D341Med (cell line): ENCODE measurements at places on chromosomes 4 and X.

GRCh38 chr4:187357045-187357643 lies 633.5 kb upstream of the FAT1 start:
- no peak for DNase-seq

- DNase-seq = no peak
Measured at GRCh38 chr4:142473960-142474338, 372.2 kb downstream of the INPP4B start.

GRCh38 chr4:110108422-110108821 lies 90.0 kb downstream of the ELOVL6 start:
- no peak for DNase-seq

- no peak for DNase-seq
Measured at GRCh38 chr4:4289055-4289454, 899 bp downstream of the LYAR start.

DNA sequence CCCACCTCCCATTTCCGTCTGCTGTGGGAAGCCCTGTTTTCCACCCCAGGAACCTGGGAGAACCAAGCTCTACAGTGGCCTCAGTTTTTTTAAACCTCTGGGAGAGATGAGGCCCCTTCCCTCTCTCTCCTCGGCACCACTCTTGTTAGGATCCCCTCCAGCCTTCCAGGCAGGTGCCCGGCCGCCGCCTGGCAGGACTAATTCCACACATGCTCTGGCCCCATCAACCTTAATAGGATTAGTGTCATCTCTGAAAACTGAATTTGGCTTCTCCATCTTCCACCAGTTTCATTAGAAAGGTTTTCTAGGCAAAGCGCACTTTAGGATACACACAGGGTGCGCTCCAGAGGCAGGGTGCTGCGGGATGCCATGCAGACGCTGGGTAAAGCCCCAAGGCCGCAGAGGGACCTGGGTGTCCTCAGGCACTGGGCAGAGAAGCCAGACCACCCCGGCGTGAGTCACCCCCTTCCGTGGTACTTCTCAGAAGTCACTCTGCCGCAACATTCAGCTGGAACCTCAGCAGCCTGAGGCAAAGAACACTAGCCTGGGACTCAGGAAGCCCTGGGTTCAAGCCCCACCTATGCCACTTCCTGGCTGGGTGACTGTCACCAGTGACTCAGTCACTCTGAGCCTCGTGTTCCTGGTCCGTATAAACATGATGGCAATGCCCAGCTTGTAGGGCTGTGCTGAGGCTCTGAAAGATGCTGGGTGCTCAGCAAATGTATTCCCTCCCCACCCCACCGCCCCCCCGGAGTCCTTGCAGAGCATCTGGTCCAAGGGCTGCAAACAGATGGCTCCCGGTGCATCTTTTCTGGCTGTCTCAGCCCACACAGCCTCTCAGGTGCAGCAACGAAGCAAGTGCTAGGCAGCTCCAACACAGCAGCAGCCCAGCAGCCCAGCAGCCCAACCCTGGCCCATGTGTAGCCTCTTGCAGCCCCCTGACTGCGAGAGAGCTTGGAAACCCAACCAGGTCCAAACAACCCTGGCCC lies 29.1 kb downstream of the PPP2R2C start:
- no peak for DNase-seq

DNA sequence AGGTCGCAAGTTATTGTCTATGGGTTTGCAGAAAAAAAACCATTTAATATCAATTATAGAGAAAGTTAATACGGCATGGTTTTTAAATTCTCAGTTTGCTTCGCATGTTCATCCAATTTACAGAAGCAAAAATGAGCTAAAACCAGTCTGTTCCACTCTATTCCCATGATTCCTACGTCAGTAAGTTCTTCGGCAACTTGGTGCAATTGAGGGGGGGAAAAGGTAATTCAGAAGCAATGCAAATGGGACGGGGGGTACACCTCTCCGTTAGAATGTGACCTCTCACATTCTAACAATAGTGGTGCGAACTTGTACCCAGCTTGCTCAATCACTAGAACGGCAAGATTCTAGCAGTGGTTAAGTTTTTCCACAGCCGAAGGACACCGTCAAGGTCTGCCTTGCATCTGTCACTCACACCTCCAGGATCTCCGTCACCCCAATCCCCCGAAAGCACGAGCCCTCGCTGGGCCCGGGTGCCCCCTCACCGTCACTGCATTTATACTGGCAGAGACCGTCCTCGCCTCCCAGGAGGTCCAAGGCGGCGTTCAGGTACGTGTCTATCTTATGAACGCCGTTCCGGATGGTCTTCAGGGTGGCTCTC lies 653 bp downstream of the PLA2G12A start:
- no peak for DNase-seq

DNA sequence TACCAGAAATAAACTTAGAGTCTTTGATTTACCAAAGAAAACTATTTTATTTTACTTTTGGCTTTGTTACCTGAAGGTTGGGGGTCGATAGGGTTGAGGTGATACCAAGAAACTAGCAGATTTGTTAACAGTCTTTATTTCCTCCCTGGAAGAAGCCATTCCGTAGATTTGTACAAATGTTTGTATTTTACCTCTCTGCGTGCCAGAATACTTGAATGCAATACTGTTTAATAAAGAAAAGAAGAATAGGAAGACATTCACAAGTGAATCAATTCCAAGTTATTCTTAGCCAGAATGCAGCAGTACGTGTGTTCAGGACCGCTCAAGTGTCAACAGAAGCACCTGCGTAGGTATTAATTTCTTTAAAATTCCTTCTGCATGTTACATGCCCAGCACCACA lies 260.3 kb upstream of the TENM3 start:
- DNase-seq = no peak

GRCh38 chr4:144547678-144548298 lies 98.2 kb upstream of the HHIP start:
- no peak for DNase-seq

- no peak for DNase-seq
Measured at GRCh38 chr4:23881052-23881501, 8.8 kb downstream of the PPARGC1A start.

GRCh38 chr4:74305000-74305399 lies 3.3 kb upstream of the EPGN start:
- DNase-seq = no peak

DNA sequence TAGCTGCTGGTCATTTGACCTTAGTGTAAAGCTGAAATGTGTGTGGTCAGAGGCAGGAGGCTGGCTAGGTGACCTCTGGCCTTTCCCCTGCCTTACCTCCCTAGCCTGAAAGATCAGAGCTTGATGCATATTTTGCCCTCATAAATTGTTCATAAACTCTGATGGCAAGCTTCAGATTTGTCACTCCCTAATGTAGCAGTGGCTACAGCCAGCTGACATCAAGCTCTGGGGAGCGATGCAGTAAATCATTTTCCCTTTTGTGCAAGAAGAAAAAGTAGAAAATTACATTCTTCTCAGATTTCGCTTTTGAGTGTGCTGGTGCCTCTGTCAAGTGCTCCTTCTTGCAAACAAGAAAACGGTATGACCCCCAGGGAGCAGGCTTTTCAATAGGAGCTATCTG lies 87.7 kb upstream of the MAGEA4 start:
- no peak for DNase-seq

GRCh38 chr4:174084542-174084941 lies 198.9 kb downstream of the FBXO8 start:
- DNase-seq = no peak

DNA sequence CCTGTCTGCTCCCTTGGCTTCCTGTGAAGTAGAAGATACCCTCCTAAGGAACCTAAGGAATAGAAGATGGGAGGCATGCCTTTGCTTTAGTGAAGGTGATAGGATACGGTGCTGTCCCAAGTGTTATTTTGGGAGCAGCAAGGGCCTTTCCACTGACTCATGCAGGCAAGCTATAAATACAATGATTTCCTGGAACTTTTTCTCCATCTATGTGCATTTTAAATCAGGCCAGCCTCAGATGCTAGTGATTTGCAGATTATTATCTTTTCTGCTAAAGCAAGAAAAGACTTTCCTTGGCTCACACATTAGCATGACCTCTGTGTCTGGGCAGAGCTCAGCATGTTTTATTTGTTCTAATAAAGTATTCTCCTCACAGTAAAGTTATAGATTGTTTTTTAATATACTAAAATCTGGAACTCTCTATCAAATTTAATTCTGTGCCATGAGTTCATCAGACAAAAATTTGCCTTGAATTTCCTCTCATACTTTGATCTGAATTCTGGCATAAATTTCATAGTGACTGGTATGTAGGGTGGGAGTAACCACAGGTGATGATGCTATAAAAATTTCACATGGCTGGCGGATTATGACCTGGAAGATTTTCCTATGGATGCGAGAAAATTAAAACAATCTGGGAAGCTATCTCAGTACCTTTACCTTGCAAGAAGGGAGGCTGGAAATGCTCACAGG lies 131.7 kb downstream of the REPS2 start:
- no peak for DNase-seq

GRCh38 chr4:67603310-67604028 lies 44.9 kb downstream of the STAP1 start:
- no peak for DNase-seq

- DNase-seq = no peak
Measured at GRCh38 chr4:181030961-181031360, 1212.2 kb upstream of the TENM3 start.

DNA sequence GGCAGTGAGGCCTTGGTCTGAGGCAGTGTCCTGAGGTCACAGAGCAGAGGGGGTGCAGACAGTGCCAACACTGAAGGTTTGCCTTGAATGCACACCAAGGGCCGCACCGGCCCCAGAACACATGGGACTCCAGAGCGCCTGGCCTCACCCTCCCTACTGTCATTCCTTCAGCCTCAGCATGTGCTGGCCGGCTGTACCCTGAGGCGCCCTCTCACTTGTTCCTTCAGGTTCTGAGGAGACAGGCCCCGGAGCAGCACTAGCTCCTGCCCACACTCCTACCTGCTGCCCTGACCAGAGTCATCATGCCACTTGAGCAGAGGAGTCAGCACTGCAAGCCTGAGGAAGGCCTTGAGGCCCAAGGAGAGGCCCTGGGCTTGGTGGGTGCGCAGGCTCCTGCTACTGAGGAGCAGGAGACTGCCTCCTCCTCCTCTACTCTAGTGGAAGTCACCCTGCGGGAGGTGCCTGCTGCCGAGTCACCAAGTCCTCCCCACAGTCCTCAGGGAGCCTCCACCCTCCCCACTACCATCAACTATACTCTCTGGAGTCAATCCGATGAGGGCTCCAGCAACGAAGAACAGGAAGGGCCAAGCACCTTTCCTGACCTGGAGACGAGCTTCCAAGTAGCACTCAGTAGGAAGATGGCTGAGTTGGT lies 2.4 kb downstream of the MAGEA12 start:
- DNase-seq = no peak
